ENCODE measurements at places on chromosomes 16 and 17.

- DNase-seq = no peak
These were observed 11.8 kb downstream of the RFFL start for GRCh38 chr17:35051579-35052240.

GRCh38 chr17:62172492-62173291 is 107.6 kb upstream of the MED13 start:
- no peak for DNase-seq

- DNase-seq = no peak
These were observed 1.6 kb upstream of the TBKBP1 start for GRCh38 chr17:47692137-47692894.

- DNase-seq = no peak
These were observed 1.1 kb downstream of the CIBAR2 start for GRCh38 chr16:85111184-85111583.

DNA sequence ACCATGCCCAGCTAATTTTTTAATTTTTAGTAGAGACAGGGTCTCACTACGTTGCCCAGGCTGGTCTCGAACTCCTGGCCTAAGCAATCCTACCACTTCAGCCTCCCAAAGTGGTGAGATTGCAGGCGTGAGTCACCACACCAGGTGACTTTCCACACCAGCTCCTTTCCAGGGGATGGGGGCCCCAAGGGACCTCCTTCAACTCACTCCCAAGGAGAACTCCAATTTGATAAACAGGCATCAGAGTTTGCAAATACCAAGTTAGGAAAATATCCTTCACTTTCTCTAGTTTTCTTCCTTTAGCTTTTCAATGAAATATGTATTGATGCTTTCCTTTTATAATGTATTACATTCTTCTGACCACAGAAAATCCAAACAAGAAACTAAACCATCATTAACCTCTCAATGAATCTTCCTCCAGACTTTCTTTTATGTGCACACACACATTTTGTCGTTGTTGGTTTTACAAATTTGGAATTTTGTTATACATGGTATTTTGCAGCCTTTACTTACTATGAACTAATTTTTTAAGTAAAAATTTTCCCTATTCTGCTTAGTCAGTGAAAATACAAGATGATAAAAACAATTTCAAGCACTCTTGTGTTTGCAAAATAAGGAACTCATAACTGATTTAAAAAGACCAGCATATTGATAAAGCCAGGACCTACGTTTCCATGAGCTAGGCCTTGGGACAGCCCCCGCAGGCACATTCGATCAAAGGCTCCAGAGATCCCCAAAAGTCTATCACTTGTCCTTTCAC is 32.0 kb downstream of the GAS7 start:
- no peak for DNase-seq
